ENCODE measurements at places on chromosomes 5 and 9.
A peak's percentile ranks its signal among the peaks of the same experiment; 100 is the strongest.

- no peak for DNase-seq
These were observed 27.9 kb downstream of the NFX1 start for GRCh38 chr9:33318225-33318624.

GRCh38 chr5:149618581-149619248 lies 37.4 kb downstream of the ARHGEF37 start:
- DNase-seq, result no peak

DNA sequence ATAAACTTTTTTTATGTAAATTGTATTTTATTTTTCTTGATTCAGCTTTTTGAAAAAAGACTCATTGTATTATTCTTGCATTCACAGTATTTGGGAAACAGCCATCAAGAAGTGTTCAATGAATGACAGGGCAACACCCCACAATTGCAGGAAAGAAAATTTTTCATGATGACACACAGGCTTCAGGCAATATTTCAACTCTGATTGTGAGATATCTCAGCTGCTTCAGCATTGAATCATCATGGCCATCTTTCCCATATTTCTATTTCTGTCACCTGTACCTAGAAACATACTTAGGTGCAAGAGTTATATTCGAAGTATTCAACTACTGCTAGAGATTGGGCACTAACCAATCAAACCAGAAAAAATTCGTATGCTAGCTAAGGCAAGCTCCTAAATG lies 446.0 kb downstream of the ISL1 start:
- no peak for DNase-seq

- DNase-seq, result no peak
These were observed 114.7 kb downstream of the KIAA0825 start for GRCh38 chr5:94503677-94504076.

- DNase-seq, result no peak
These were observed 43.9 kb downstream of the OSTF1 start for GRCh38 chr9:75132244-75132643.

GRCh38 chr9:113375057-113376023 lies 1.4 kb downstream of the HDHD3 start:
- DNase-seq, result no peak

GRCh38 chr5:134530301-134531077 lies 5.0 kb downstream of the JADE2 start:
- no peak for DNase-seq

GRCh38 chr5:17174965-17175364 lies 42.5 kb upstream of the BASP1 start:
- DNase-seq, result no peak

- no peak for DNase-seq
These were observed 62.2 kb upstream of the IL33 start for GRCh38 chr9:6153425-6153824.

DNA sequence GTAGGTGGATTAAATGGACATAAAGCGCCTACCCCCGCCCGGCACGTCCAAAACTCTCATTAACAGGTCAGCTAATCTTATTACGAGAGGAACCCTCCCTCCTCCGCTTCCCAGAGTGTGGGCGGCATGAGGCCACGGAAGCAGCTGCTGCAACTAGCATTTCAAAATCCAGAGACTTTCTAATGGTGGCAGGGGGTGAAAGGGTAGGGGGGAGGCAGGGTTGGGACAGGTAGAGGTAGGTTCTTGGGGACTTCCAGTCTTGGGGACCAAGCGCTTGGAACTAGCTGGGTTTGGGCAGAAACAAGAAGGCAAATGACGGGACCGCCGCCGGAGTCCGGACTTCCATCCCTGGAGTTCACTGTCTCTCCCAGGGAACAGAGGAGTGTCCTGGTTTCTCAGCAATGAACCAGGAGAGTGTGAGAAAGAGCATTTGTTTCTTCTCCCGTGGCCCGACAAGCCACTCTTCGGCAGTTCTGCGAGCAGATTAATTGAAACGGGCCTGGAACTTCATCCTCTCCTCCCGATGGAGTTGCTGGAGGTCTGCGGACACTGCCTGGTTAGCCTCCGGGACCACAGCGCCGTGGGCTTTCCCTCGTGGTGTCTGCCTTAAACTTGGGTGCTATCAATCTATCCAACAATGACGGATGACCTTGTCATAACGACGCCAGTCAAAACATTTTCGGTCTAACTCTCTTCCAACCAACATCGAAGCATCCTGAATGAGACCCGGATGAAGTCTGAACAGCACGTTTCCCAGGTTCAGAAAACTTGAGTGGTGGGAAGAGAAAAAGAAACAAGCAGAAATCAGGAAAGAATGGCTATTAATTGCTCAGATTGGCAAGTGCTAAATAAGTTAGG lies 1.6 kb upstream of the PRDM6 start:
- DNase-seq, result no peak

GRCh38 chr5:171954721-171955120 lies 51.7 kb downstream of the FBXW11 start:
- DNase-seq, result no peak

GRCh38 chr5:139708877-139709581 lies 60.9 kb downstream of the CXXC5 start:
- no peak for DNase-seq

DNA sequence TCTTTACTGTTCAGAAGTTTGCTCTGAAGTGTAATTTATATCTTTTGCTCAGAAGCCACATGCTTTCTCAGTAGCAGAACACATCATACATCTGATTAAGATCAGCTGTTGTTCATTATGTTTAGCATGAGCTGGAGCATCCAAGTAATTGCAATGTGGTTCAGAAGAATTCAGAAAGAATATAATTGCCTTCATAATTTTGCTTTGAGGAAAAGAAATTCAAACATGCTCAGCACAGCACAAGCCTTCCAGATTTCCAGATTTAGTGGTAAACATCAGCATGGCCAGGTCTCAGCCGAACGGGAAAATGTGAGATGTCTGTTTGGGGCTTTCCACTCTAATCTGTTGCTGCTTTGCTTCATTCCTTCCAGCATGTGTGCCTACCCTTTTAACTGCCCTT lies 65.9 kb downstream of the ITGA1 start:
- no peak for DNase-seq

GRCh38 chr5:54146390-54146789 lies 164.0 kb downstream of the ARL15 start:
- DNase-seq, result no peak

GRCh38 chr5:102216678-102217077 lies 79.4 kb downstream of the SLCO4C1 start:
- no peak for DNase-seq

DNA sequence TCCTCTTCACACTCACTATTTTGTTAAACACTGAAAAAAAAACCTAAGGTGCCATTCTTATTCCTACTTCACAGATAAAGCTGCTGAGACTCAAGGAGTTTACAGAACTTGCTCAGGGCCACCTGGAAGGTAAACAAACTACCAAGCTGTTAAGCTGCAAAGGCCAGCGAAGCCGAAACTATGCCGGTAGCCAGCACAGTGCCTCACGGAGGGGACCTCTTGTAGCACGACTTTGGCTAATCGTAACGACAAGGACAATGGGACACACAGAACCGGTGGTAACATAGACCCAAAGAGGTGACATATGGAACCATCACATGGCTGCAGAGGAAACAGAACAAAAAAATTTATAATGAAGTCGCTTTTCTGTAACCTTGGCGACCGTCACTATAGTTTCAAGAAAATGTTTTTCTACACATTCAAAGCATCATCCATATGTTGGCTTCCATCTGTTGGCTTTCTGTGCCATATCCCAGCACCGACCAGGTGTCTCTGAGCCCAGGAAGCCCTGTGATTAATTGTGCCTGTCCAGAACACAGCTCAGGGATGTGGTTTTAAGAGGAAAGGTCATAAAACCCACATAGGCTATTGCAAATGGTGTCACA lies 60.3 kb downstream of the S1PR3 start:
- DNase-seq, result no peak

GRCh38 chr5:137872466-137872865 lies 4.8 kb downstream of the MYOT start:
- no peak for DNase-seq

- DNase-seq, result no peak
These were observed 628.8 kb upstream of the RGMB start for GRCh38 chr5:98144710-98145109.

DNA sequence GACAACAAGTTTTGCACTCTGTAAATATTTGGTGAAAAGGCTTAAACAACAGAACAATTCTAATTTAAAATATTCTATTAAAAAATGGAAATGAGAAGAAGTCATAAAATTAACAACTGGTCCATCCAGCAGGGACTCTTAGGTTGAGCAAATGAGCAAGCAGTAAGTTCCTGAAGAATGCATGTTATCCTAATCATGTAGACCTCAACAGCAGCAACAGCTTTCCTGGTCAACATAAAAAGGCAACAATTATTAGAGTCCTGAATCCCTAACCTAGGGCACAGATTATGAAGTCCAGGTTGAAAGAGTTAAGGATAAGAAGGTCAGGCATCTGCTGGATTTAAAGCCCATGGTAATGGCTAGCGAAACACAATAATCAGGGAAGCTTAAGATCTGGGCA lies 120.9 kb downstream of the SSBP2 start:
- no peak for DNase-seq

- DNase-seq, result no peak
These were observed 47.5 kb upstream of the RNF20 start for GRCh38 chr9:101485924-101486692.

- no peak for DNase-seq
These were observed 176.3 kb upstream of the OTULINL start for GRCh38 chr5:14405267-14405666.

GRCh38 chr5:126419102-126419501 lies 4.1 kb upstream of the GRAMD2B start:
- no peak for DNase-seq

- DNase-seq, result no peak
These were observed 10.0 kb downstream of the PLPPR1 start for GRCh38 chr9:101038488-101038887.

- no peak for DNase-seq
These were observed 4.0 kb upstream of the RAD23B start for GRCh38 chr9:107279086-107279485.

DNA sequence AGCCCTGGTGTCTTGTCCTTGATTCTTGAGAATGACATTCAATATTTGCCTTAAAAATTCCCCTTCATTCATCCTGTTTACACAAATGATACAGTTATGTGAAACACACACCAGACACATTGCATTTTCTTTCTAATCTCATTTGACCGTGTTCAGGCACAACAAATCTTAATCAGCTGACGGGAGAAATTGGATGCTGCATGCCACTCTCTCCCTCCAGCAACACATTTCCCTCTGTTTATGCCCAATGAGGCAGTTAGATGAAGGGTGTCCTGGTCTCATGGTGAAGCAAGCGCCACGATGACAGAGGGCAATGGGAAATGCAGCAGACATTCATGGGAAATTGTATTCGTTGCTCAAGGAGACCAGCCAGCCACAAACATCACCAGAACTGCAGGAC lies 3.2 kb upstream of the FGF1 start:
- no peak for DNase-seq

DNA sequence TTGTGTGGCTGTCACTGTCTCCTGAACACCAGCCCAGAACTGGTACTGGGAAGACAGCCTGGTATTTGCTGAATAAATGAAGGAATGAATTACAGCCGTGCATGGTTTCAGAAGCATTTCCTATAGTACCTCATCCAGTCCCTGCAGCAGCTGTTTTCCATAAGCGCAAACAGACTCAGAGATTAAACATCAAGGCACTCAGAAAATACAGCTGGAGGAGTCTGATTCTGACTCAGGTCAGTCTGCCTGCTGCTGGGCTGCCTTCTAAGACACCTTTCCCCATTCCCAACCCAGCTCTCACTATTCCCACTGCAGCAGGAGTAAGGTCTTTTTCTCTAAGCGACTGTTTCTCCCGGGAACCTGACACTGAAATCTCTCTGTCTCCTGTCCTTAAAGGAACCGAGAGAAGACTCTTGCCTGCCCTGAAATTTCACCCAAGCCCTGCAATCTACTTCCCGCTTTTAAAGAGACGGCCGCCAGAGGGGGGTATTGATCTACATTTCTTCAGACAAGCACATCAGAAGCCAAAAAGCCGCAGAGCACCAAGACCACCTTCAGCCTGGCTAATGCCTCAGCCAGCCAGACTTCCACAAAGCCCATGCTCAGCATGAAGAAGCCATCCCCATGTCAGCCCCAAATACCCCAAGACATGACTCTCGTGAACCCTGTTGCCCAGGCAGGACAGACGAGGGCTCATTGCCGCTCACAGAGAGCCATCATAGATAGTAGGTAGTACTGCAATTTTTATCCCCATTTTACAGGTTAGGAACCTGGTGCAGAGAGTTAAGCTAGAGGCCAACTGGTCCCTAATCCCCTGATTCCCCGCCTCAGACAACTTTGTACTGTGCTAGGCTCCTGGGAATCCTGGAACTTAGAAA lies 5.4 kb upstream of the FOXI1 start:
- peak; percentile 40 for DNase-seq

DNA sequence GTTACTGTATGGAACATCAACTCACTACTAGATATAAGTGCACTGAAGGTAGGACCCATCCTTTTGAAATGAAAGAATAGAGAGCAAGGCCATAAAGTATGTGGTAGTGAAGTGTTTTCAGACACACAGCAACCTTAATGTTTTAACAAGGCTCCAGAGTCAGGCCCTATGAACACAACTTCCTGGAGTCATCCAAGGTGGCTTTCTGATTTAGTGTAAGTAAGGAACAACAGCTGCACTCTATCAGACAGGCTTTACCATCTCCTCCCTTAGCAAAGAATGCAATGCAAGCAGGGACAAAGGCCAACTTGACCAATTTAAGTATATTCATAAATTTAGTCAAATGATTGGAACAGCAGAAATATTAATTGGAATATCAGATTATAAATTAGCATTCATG lies 90.1 kb downstream of the MPDZ start:
- DNase-seq, result no peak

- no peak for DNase-seq
These were observed 120.7 kb upstream of the SPATA31C2 start for GRCh38 chr9:88259001-88259400.

GRCh38 chr9:99449726-99450125 lies 227.6 kb downstream of the SEC61B start:
- DNase-seq, result no peak

DNA sequence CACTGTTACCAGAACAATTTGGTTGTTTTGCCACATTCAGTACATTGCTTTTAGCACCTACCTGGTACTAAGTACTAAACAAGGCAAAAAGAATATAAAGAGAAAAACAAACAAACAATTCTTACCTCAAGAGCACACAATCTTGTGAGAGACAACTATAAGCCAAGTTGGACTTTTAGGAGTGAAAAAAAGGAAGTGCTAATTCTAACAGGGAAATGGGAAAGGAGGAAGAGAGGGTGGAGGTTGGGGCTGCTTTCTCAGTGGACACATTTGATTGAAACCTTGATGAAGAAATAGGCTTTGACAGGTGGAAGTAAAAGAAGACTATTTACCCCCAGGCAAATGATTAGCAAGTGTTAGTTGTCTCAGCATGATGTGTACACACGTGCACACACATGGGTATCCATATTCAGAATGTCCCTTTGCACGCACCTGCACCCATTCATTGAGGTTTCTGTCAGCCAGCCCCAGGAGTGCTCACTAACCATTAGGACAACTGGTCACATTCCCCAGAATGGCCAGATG lies 302.6 kb downstream of the ACTL7B start:
- DNase-seq, result no peak

All from stimulated activated CD4-positive, alpha-beta T cell treated with anti-CD3 and anti-CD28 coated beads, Interleukin-2, amount 100 ng/mL, for 4 hours (primary cell).